Endodermal cell (in vitro differentiated cells): ENCODE measurements at places on chromosomes 3 and 15. TPM values are rescaled to one million over a fixed set of nuclear protein-coding genes. Genes with fewer than 3 reads are reported as not detected.
A peak's percentile ranks its signal among the peaks of the same experiment; 100 is the strongest.

DNA sequence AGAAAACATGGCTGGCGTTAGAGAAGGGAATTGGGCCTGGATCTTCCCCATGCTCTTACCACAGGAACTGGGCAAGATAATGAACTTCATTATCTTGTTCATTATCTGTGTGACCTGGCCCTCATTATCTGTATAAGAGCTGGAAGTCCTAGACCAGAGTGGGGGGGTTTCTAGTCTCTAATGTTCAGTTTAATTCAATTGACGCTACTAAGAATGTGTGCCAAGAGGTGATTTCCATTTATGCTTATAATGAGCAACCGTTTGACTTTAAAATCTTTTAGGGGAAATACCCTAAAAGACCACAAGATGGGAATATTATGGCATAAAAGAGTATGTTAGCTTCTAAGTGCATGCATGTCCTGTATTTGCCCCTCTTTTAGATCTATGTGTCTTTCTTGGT is 59.1 kb upstream of the CSTA start:
- no peak for DNase-seq

DNA sequence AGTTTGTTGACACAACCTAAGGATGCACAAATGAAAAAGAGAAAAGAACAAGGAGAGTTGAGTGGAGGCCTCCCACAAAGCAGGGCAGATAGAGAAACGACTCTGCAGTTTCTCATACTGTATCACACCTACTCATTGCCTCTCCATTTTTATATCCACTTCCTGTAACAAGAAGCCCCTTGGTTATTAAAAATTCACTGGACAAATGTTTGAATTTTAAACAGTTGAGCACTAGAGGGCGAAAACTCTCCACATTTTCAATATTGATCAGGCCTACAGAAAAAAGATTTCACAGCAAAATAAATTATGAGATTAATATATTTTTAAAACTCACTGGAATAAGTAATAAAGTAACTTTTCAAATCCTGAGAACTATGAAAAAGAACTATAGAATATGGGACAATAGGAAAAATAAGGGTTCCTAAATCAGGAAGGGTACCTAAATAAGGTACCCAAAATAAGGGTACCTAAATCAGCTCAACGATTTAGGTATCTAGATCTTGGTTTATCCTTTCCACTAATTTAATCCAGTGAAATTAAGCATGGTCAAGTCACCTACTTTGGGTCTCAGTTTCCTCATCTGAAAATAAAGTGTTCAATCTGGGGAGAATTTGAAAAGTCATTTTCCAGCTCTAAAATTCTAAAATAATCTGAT is 47.0 kb upstream of the PPIB start:
- DNase-seq = no peak

- DNase-seq = no peak
These were observed 122.4 kb downstream of the NR1D2 start for GRCh38 chr3:24067483-24067882.

GRCh38 chr15:65740148-65740547 is 51.9 kb downstream of the DENND4A start:
- DNase-seq = no peak

GRCh38 chr3:176839901-176840300 is 357.4 kb downstream of the TBL1XR1 start:
- no peak for DNase-seq

DNA sequence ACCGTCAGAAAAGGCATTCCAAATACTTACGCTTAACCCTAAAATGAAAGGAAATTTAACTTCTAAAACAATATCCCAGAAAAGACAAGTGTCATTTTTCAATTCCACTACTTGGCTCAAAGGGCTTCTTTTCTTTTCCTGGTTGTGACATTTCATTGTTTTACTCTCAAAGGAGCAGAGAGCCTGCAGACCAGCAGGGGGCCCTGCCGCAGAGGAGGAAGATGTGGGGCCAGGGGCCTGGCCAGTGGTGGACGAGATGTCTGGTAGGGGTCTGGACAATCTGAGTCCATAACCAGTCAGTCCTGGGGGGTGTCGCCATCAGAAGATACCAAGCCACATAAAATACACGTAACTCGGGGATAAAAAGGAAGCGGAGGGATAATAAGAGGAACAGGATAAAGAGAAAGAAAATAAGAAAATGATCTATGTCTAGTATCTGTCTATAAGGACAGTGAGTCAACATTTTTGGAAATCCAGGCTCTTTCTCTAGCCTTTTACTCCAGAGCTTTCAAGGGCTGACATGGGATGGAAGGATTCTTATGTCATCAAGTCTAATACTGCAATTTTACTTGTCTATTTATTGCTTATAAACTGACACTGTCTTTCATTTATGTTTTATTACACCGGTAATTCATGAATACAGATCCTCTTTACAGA is 54.2 kb upstream of the ARHGEF3 start:
- DNase-seq = peak; percentile 84

DNA sequence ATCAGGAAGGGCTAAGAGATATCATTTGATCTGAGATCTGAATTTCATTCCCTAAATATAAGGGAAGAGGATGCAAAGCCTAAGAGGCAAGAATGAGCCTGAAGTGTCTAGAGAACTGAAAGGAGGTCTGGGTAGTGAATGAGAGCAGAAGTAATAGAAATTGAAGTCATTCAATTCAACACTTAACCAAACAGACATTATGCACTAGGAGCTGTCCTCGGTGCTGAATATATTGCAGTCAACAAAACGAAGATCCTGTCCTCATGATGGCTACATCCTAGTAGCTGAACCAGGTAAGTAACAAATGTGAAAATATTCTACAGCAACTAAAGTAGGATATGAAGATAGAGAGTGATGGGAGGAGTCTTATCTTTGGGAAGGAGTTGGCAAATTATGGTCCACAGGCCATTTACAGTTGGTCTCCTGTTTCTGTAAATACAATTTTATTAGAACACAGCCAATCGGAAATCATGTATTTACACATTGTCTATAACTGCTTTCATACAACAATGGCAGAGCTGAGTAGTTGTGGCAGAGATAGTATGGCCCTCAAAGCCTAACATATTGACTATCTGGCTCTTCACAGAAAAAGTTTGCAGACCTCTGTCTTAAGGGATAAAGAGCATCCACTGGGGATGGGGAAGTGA is 192.9 kb upstream of the CADPS start:
- DNase-seq = peak; percentile 82

GRCh38 chr3:36244728-36245127 is 135.6 kb upstream of the STAC start:
- DNase-seq = no peak

DNA sequence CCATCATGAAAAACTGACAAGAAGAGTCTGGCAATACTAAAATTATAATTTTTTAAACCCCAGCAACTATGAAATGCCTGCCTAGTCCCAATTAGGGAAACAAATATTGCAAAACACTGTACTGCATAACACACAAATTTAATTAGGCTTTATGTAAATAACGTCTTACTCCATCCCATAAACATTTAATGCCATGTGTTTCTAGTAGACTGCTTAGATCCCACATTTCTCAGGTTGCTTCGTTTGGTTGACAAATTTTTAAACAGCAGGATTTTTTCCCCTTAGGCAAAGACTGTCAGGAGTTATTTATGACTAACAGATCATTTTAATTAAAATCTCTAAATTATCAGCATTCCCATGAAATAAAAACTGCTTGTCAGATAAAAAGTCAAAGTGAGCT is 29.9 kb downstream of the EIF2AK4 start:
- no peak for DNase-seq

The CRTAP gene
- 164 to 189 TPM (median 180 TPM) in 3 replicates for total RNA-seq

The WDR6 gene
- 166 and 173 TPM in 2 replicates for total RNA-seq

The HTR3E gene
- total RNA-seq = not detected in 2 replicates

The GRAMD1C gene
- 1.0 and 1.6 TPM in 2 replicates for total RNA-seq

The STAB1 gene
- total RNA-seq = 0.32 and 0.55 TPM in 2 replicates

The CEP97 gene
- 19.2 to 25.9 TPM (median 21.3 TPM) in 3 replicates for total RNA-seq

The PLSCR5 gene
- not detected in 2 replicates for total RNA-seq

The SEMA5B gene
- total RNA-seq = 45.8 to 68.4 TPM (median 49.9 TPM) in 3 replicates

The FGD5 gene
- 15.3 and 17.0 TPM in 2 replicates for total RNA-seq

The DUOXA2 gene
- total RNA-seq = 2.3 TPM in 1 of 3 replicates, not detected in the others

The CPNE9 gene
- 0.15 to 0.23 TPM (median 0.23 TPM) in 3 replicates for total RNA-seq

The EIF4E3 gene
- 5.5 and 6.7 TPM in 2 replicates for total RNA-seq

The NECTIN3 gene
- total RNA-seq = 6.7 to 16.4 TPM (median 14.2 TPM) in 3 replicates
